NCI-H1417 treated with DMSO at 0.1 percent for 48 hours (cell line): ENCODE measurements at places on chromosomes 5 and 9.

GRCh38 chr9:69961843-69962242 lies 81.8 kb upstream of the MAMDC2 start:
- no peak for DNase-seq

DNA sequence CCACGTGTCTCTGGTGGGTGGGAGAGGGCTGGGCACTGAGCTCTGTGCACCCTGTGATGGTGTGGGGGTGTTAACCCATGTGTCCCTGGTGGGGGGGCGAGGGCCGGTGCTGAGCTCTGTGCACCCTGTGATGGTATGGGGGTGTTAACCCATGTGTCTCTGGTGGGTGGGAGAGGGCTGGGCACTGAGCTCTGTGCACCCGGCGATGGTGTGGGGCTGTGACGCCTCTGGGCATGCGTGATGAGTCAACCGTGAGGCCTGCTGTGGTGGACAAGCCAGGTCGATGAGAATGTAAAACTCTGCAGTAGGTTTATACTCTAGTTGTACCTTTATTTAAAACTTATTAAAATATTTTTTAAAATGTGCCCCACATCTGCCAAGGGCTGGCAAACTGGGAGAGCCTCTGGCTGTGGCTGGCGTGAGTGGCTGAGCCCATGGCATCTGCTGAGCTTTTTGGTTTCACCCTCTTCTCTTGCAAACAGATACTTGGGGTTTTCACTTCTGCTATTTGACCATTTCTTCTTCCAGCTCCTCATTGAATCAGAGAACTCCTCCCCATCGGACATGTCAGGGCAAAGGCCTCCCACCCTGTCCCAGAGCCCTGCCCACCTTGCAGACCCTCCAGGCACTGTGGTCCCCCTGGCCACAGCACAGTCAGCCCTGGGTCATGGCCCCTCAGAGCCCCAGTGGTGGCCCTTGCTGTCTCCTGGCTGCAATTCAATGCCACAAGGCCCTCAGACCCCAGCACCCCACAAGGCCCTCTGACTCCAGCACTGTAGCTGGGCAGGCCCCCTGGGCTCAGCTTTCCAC lies 18.5 kb upstream of the EXOC3 start:
- no peak for DNase-seq

- DNase-seq = no peak
These were observed 509.4 kb downstream of the NFIB start for GRCh38 chr9:13804532-13804931.

DNA sequence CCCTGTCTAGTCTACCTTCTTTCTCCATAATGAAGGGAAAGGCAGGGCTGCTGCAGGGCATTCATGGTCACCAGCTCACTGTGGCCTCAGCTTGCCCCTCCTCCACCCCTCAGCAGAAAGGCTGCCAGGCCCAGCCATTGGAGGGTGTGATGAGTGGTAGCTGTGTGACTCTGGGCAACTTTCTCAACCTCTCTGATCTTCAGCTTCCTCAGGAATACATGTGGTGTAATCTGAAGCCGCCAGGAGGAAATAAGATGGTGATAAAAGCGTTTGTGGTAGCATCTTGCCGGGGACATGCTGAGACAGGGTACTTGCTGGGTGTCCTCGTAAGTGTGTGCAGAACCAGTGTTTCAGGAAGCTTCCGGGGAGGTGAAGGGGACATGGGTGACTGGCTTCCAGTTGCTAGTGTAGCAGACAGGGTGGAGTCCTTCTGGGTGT lies 9.8 kb downstream of the CXCL14 start:
- no peak for DNase-seq

GRCh38 chr9:105278751-105279150 lies 34.3 kb downstream of the SLC44A1 start:
- no peak for DNase-seq
